Immature natural killer cell (primary cell): ENCODE measurements at places on chromosomes 4 and X.

- no peaks in the 10 kb centered on the region for H3K4me1 ChIP-seq
- no peak for DNase-seq
- no peak overlapping the region for H3K27ac ChIP-seq
Observed at GRCh38 chrX:10519761-10520160, 100.6 kb downstream of the MID1 start.

DNA sequence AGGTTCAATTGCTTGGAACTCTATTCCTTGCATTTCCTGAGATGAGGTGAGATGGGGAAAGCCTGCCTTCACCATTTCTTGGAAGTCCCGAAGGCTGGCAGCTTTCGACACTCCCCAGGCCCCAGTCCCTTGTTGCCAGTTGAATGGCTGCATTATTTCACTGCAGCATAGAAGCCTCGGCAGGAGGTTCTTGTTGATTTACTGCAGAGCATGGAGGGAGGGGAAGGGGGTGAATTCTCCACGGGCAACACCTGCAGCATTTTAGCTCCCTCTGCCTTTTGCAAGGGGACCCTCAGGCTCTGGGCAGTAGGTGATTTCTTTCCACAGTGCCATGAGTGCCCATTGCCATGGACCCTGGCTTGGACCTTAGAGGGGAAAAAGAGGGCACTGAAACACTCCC is 10.7 kb upstream of the BCLAF3 start:
- H3K4me1 ChIP-seq: no peaks in the 10 kb centered on the region
- no peak overlapping the region for H3K27ac ChIP-seq
- no peaks in the 10 kb centered on the region for H3K36me3 ChIP-seq
- peaks cover 3% of the 10 kb centered on the region for H3K27me3 ChIP-seq

DNA sequence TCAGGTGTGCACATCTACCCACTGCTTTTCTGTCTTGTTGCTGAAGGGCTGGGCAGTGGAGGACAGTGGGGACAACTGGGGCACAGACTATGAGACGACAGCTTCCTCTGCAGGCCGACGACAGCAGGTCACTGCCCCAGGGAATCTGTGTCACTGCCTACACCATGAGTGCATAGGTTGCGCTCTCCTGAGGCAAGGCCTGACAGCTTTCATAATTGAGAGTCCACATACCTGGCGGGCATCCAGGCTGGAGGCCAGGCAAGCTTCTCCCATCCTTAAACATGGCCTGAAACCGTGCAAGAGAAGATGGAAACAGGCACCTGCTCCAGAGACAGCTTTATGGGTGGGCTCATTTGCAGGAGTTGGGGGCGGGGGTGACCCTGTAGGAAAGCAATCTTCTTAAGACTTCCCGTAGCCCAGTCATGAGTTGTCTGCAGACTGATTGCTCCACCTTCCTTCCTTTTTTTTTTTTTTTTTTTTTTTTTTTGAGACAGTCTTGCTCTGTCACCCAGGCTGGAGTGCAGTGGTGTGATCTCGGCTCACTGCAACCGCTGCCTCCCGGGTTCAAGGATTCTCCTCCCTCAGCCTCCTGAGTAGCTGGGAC is 2.9 kb downstream of the ANOS1 start:
- H3K27me3 ChIP-seq: peaks cover 20% of the 10 kb centered on the region
- DNase-seq: no peak
- no peaks in the 10 kb centered on the region for H3K4me1 ChIP-seq

GRCh38 chr4:87188048-87188447 is 32.4 kb downstream of the KLHL8 start:
- DNase-seq: no peak
- H3K36me3 ChIP-seq: no peaks in the 10 kb centered on the region
- no peaks in the 10 kb centered on the region for H3K4me1 ChIP-seq
- no peak overlapping the region for H3K4me3 ChIP-seq

DNA sequence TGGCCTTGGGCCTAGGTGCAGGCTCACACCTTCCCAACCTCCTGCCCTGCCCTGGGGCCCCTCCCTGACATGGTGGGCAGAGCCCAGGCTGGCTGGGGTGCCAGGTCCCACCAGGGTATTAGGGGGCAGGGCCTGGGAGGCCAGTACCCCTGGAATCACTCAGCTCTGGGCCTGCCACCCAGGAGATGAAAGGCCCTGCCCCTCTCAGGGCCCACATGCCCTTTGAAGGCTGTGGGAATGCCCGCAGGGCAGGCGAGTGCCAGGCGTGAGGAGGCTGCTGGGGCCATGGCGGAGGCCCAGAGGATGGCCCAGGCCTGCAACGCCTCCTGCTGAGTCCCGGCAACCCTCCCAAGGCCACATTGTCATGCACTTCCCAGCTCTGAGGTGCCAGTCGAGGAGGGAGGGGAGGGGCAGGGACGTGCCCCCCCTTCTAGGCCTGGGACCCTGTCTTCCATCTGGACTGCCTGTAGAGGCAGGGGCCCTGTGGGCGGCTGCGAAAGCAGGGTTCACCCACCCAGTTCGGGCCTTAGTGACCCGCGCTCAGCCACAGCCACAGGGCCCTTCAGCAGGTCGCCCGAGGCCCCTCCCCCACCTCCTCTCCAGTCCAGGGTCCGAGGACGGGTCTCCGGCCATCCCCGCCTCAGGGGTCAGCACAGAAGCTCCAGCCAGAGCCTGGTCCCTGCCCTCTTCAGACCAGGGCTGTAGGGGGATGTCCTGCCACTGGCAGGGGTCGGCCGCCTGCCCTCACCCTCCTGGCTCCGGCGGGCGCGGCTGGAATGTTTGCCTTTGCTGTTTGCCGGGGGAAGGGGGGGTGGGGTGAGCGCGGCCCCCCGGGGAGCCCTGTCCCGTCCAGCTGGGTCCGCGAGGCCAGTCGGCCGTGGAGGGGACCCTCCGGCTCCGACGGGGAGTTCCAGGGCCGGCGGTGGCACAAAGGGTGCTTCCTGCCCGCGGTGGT is 26.7 kb upstream of the FGFR3 start:
- H3K36me3 ChIP-seq: no peaks in the 10 kb centered on the region
- no peak for DNase-seq
- no peak overlapping the region for H3K4me3 ChIP-seq

DNA sequence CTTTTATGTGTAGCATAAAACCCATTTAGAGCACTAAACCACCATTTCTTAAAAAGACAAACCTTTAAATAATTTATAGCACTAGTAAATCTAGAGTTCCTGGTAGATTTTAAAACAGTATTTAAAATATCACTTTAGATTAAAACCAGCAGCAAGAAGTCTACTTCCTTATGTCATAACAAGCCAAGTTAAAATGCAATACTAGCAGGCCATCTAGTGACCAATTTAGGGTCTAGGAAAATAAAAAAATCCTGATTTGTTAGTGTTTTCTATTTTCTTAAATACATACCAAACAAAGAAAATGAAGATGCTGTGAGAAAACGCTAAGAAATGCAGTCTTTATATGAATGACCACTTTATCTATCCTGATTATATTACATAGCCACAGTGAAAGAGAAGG is 53.9 kb downstream of the PAPSS1 start:
- DNase-seq: no peak
- H3K27ac ChIP-seq: no peak overlapping the region
- no peaks in the 10 kb centered on the region for H3K27me3 ChIP-seq
- peaks cover 9% of the 10 kb centered on the region for H3K36me3 ChIP-seq

DNA sequence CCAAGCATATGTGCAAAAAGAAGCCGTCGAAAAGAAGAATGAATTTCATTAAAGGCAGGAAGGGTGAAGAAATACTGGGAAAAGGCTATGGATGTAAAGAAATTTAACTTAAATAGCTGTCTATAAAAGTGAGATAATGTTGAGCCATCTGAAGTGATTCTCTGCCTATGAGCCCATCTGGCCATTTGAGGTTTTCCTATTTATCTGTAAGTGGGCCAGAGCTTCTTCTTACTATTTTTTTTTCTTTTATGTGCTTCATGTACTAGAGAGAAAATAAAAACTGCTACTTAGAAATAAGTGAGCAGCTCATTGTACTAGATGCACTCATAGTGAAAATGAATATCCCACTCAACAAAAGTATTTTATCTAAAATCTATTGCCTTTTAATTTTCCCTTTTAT is 725.7 kb downstream of the FSTL5 start:
- H3K36me3 ChIP-seq: peaks cover 6% of the 10 kb centered on the region
- no peaks in the 10 kb centered on the region for H3K4me1 ChIP-seq
- H3K4me3 ChIP-seq: no peak overlapping the region
- no peaks in the 10 kb centered on the region for H3K27me3 ChIP-seq
- H3K27ac ChIP-seq: no peak overlapping the region

DNA sequence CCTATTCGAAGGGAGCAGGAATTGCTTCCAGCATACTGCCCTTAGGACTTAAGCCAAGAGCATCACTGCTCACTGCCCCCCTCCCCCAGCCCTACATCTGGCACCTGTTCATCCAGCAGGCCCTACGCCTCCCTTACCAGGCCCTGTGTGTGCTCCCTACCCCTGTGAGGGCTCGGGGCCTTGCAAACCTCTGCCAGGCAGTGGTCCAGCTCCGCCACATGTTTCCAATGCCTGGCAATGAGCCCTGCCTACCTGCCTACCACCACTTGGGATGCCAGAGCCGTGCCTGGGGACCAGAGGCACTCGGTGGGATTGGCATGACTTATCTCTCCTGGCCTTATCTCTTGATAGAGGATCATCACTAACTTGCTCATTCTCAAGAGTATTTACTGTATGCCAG is 27.5 kb upstream of the MTM1 start:
- peaks cover 2% of the 10 kb centered on the region for H3K27me3 ChIP-seq
- H3K36me3 ChIP-seq: no peaks in the 10 kb centered on the region
- H3K4me3 ChIP-seq: no peak overlapping the region
- H3K27ac ChIP-seq: no peak overlapping the region
- no peak for DNase-seq

- H3K4me3 ChIP-seq: no peak overlapping the region
- no peak for DNase-seq
- peaks cover 4% of the 10 kb centered on the region for H3K27me3 ChIP-seq
Observed at GRCh38 chr4:6229095-6229494, 28.7 kb upstream of the JAKMIP1 start.

DNA sequence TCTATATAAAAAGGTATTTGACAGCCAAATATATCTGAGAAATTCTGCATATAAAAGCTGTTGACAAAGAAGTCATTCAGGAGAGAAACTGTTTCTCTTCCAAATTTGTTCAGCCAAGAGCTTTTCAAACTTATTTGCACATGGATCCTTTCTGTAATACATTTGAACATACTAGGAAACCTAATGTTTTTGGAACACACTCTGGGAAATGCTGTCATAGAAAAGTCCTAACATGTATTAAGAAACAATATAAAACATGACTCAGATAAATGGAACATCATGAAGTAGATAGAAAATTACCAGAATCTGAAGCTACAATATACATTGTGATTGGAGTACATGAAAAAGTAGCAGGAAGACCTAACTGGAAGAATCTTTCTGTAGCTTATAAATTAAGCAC is 781.5 kb upstream of the EPHA5 start:
- H3K27me3 ChIP-seq: no peaks in the 10 kb centered on the region
- no peaks in the 10 kb centered on the region for H3K4me1 ChIP-seq

DNA sequence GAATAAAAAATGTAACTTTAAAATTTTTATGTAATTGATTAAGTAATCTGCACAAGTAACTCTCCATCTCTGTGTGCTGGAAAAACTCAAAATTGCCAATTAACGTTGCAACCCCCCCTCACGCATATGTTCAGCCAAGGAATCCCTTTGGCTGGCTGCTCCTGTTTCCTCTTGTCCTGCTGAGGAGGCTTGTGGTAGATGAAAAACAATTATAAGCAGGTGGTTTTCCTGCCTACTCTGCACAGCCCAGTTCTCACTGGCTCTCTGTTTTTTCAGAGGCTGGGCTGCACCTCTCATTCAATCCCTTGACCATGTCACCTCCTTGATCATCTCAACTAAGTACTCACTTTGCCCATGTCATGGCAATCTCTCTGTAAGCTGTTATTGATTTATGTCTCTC is 1068.4 kb downstream of the ARAP2 start:
- no peaks in the 10 kb centered on the region for H3K36me3 ChIP-seq
- no peaks in the 10 kb centered on the region for H3K27me3 ChIP-seq
- no peak overlapping the region for H3K4me3 ChIP-seq
- H3K4me1 ChIP-seq: no peaks in the 10 kb centered on the region
- no peak overlapping the region for H3K27ac ChIP-seq

- H3K36me3 ChIP-seq: no peaks in the 10 kb centered on the region
- no peaks in the 10 kb centered on the region for H3K27me3 ChIP-seq
- no peak overlapping the region for H3K4me3 ChIP-seq
- DNase-seq: no peak
- H3K27ac ChIP-seq: no peak overlapping the region
Observed at GRCh38 chr4:1988327-1988724, 20.4 kb downstream of the NELFA start.

- H3K4me1 ChIP-seq: no peaks in the 10 kb centered on the region
- DNase-seq: no peak
- H3K36me3 ChIP-seq: peaks cover 4% of the 10 kb centered on the region
- H3K4me3 ChIP-seq: no peak overlapping the region
- H3K27ac ChIP-seq: no peak overlapping the region
- H3K27me3 ChIP-seq: peaks cover 5% of the 10 kb centered on the region
Observed at GRCh38 chr4:612052-612748, 13.2 kb upstream of the PDE6B start.

DNA sequence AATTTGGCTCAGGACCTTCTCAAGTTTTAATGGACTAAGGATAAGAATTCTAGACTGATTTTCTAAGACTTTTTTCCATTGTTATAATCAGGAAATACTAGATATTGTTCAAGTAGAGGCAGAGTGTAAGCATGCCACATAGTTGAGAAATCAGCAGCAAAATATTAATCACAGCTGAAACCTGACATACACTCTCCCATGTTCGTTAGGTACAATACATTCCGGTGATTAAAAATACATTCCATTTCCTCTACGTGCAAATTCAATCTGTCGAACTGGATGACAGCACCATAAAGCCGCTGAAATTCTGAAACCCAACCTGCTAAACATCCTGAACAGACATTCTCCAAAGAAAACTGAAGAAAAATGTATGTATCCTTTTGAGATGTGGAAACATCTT is 587.6 kb upstream of the DIPK2B start:
- H3K36me3 ChIP-seq: no peaks in the 10 kb centered on the region
- H3K27ac ChIP-seq: no peak overlapping the region
- no peak overlapping the region for H3K4me3 ChIP-seq
- H3K4me1 ChIP-seq: peaks cover 9% of the 10 kb centered on the region

DNA sequence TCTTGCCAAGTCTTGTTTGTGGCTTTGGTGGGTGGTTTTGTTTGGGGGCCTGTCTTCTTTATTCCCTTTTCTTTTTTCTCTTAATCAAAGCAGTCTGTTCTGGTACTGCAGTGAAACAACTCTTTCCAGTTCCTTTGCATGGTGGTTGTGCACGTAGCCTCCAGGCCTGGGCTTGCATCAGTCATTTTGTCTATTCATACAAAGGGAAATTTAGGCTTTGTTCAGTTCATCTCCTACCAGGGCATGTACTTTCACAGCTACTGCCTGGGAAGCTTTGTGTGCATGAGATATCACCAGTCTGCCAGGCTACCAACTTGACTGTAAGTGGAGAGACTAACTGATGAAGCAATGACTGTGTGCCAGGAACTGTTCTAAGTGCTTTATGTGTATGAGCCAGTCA is 8.5 kb downstream of the TRIM2 start:
- peaks cover 14% of the 10 kb centered on the region for H3K27me3 ChIP-seq
- DNase-seq: no peak
- no peaks in the 10 kb centered on the region for H3K36me3 ChIP-seq
- H3K4me3 ChIP-seq: no peak overlapping the region

GRCh38 chr4:165204462-165204830 is 2.9 kb upstream of the KLHL2 start:
- H3K4me3 ChIP-seq: no peak overlapping the region
- peaks cover 10% of the 10 kb centered on the region for H3K27me3 ChIP-seq
- H3K4me1 ChIP-seq: peaks cover 29% of the 10 kb centered on the region
- H3K36me3 ChIP-seq: no peaks in the 10 kb centered on the region
- no peak for DNase-seq

GRCh38 chr4:36709991-36710390 is 428.6 kb downstream of the DTHD1 start:
- H3K27me3 ChIP-seq: peaks cover 2% of the 10 kb centered on the region
- no peak for DNase-seq
- no peak overlapping the region for H3K27ac ChIP-seq
- H3K4me3 ChIP-seq: no peak overlapping the region
- H3K4me1 ChIP-seq: no peaks in the 10 kb centered on the region
